NCI-H1930 (cell line): ENCODE measurements at places on chromosomes 11 and 22.

DNA sequence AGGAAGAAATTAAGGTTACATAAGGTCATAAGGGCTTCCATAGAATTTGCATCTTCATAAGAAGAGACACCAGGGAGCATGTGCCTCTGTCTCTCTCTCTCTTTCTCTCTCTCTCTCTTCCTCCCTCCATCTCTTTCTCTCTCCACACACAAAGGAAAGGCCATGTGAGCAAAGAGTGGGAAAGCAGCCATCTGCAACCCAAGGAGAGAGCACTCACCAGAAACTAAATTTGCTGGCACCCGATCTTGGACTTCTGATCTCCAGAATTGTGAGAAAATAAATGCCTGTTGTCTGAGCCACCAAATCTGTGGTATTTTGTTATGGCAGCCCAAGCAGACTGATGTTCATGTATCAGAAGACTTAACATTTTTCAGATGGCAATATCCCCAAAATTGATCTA is 6.4 kb upstream of the KRTAP5-10 start:
- DNase-seq, result no peak

GRCh38 chr22:22060200-22061084 is 77.9 kb upstream of the TOP3B start:
- DNase-seq, result peak; percentile 45

GRCh38 chr11:82988936-82989627 is 82.6 kb downstream of the RAB30 start:
- peak; percentile 15 for DNase-seq

DNA sequence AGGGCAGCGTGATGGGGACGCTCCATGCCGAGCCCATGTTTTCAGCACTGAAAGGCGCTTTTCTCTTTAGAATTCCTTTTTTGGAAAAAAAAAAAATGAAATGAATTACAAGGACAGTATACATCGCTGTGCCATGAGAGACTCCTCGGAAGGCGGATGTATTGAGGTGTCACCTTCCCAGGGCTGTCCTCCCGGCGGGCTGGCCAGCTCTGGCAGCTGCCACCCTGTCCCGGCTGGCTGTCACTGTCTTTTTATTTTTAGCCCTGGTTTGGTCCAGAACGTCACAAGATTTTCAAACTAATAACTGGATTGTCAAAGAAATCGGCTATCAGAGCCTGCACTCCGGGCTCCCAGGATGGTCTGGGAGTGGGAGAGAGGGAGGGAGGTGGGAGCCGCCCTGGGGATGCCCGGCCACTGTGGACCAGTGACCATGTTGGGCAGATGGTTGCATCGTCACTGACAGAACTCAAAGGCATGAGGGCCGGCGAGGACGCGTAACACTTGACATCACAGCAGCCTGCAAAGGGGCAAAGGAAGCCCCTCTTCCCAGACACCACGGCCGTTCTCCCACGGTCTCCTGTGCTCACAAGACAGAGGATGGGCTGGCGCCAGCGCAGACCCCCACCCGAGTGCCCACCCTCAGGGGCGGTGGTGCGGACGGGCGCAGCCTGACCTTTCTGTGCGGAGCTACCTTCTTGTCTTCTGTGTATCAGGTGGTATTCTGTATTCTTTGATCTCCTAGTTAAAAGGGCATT is 392.9 kb downstream of the TBC1D22A start:
- DNase-seq, result no peak

DNA sequence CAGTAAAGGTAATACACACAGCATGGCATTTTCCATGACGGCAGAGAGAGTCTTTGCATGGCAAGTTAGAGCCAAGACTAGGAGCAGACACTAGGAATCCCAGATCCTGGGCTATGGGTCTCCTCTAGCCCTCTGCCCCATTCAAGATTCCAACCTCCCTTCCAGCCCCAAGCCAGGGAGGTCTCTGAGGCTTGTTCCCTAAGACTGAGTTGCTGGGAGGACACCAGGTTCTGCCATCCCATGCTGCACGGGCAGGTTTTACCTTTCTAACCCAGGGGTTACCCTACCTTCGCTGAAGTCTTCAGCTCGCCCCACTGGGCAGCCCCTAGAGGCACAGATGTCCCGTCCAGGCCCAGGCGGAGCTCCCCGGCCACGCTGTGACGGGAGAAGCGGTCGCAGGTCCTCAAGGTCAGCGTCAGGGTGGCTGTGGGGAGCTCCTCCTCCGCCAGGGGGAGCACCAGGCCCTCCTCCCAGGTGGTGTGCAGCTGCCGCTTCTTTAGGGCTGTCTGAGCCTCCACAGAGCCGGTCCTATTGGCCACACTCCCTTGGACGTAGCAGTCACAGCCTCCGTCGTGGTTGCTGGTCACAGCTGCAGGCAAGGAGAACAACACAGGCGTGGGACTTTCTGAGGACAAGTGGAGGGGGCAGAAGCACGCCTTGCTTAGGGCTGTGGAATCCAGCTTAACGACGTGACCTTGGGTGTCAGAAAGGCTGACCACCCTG is 33.8 kb downstream of the SYT13 start:
- DNase-seq, result no peak

DNA sequence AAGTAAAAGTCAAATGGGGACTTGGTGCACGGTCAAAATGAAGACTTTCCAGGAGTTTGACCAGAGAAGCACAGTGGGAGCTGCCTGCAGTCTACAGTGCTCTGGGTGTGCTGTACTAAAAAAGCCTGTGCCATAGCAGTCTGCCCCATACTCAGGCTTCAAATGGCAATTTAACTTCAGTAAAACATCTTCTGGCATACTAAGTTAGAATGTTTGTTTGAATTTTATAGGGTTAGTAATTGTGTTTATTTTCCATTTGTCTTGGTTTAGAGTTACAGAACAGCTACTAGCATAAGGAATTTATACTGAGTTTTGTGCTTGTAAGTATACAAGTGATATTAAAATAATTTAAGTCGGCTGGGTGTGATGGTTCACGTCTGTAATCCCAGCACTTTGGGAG is 29.3 kb upstream of the LIPT2 start:
- no peak for DNase-seq

DNA sequence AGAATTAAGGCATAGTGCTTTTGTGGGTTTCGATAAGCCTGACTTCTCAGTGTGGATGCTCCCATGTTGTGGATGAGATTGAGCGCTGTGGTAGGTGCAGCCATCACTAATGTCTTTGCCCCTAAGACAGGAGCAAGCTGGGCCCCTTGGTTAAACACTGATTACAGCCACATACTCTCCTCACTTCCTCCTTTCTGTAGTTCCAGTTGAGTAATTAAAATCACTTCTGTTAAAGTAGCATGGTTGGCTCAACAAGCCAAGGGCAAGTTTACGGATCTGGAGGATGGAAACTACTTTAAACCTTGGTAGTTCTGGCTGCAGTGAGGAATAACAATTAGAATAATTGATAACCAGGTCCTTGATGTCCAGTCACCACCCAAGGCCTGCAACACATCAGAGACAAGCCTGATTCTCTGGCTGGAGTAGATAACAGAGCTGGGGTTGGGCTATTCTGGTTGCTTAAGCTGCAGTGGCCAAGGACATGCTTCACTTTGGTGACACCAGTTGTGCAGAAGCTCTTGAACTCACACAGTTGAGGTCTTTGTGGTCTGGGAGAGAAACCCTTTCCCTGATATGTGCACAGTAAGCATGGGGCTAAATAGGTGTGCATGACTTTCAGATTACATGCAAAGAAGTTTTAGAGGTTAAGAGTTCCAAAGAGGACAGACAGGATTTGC is 81.3 kb downstream of the KIRREL3 start:
- DNase-seq, result no peak

DNA sequence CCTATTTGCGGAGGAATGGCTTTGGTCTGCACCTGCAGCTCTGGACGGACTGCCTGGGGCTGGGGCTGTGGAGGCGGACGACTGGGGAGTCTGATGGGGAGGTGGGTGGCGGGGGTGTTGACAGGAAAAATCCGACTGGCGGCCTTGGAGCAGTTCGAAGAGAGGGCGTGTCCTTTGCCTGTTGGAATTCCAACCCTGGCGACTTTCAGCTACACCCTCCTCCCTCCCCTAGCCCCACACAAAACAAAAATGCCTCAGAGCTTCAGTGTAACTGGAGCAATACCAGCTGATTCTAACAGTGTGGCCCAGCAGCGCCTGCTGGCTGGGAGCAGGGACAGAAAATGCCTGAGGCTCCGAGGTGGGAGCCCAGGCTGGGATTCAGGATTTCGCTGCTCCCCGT is 85.4 kb downstream of the ATXN10 start:
- no peak for DNase-seq

- DNase-seq, result no peak
These were observed 1.2 kb upstream of the ATF4 start for GRCh38 chr22:39518996-39519680.

- no peak for DNase-seq
These were observed 39.6 kb upstream of the AMOTL1 start for GRCh38 chr11:94728541-94728940.

GRCh38 chr11:124865181-124865901 is at the start of gene ROBO3:
Gene ROBO3 (plus strand): TSS chr11:124865432. CDS start chr11:124865578, 146 bp downstream.
- DNase-seq, result peak; percentile 18
